ENCODE measurements at places on chromosomes 2 and 18.

DNA sequence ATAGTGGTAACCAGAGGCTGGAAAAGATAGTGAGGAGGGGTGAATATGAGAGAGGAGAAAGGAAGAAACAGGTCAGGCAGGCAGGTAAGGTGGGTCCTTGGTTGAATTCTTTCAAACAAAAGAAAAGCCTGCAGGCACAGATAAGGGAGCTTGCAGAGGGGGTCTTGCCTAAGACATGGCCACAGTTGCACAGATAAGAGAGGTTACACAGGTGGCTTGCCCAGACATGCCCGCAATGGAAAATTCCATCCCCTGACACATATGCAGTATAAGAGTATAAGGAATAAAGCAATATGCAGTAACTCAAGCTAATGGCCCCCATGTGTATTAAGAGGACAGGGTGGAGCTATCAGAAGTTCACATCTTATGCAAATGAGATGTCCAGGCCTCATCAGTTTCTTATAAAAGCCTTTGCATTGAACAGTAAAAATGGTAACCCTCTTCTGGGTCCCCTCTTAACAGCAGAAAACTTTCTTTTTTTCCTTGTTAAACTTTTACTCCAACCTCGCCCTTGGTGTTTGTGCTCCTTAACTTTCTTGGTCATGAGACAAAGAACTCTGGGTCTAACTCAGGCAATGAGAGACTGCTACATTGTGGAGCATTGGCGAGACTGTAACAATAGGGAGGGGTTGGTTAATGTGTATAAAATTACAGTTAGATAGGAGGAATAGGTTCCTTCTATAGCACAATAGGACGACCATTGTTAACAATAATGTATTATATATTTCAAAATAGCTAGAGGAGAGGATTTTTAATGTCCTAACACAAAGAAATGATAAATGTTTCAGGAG lies 764.6 kb downstream of the TSN start:
- no peak for DNase-seq

GRCh38 chr18:63192885-63193349 lies 126.7 kb downstream of the BCL2 start:
- no peak for DNase-seq

DNA sequence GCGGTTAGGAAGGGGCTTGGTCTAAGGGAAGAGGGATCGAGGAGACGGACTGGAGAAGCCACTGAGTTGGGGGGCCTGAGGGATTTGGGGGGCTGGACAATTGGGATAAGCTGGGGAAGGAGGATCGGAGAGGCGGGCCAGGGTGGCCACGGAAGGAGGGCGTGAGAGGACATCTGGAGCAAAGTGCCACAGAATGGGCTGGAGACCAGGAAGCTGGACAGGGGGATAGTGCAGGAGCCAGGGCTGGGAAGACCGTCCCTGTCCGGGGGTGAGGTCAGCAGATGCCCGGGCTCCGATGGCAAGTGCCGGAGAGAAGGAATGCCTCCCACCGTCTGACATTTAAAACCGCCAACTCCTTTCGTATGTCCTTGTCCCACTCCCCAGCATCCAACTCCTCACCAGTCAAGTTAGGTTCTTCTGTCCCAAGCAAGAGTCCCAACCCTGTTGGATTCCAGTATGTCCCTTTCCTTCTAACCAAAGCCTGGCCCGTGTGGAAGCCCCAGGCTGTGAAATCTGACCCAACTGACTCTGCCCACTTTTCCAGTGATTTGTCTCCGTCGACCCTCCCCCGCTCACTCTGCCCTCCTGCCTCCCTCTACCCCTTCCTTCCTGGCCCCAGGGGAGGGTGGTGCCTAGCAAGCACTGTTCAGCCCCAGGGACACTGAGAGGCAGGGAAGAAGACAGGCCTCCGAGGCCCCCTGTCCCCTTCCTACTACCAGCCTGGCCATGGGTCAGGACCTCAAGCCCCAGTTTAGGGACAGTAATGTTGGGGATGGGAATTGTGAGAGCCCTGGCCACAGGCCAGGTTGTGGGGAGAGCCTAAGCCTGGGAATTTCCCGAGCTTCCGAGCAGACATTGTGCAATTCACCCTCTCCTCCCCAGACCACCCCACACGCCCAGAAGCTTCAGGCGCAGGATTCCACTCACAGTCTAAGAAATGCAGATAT lies 31.5 kb upstream of the TMBIM1 start:
- no peak for DNase-seq

DNA sequence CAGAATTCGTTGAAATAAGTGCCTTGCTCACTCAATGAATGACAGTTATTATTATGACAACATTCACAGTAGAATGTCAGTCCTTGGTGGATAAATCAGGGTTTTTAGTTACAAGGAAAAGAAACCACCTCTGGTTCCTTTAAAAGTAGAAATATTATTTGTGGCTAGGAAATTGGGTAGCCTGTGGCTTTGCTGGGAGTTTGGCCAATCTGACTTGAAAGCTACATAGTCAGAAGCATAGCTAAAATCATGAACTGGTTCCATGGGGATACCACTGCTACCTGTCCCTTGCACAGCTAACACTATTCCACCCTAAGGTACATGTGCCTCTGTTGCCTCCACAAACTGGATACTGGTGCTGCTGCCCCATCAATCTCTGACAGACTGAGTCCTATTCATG lies 12.8 kb upstream of the SMCHD1 start:
- DNase-seq = no peak

DNA sequence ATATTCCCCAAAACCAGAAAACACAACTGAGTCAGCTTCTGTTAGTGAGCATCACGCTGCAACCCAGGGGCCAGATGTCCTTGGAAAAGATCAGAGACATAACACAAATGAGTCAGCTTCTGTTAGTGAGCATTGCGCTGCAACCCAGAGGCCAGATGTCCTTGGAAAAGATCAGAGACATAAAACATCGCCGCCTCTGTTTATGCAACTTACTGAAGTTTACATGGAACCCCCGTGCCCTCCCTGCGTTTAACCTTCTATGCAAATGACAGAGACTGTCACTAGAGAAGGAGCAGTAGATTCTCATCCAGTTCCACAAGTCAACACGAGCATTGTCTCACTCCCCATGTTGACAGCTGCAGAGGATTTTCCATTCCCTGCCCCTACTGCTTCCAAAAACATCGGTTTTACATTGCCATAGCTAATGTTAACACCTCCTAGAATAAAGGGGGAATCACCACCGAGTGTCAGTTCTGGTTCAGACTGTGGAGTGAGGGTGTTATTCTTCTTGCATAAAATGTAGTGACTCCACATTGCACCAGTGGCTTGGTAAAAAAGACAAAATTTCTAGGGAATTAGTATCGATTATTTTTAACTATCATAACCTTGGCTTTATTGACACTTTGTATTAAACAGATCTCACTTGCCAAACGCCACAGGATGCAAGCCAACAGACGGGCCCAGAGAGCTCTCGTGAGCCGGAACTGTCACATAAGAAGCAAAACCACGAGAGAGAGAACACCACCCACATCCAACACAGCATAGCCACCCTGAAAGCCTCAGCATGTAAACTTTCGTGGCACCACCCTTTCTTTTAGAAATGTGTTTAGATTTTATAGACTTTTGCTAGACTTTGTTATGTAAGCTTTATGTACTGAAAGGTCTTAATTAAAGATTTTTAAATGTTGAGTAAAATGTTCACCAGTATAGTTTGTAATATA lies 87.7 kb downstream of the SH3YL1 start:
- peak; percentile 26 for DNase-seq

GRCh38 chr18:70659036-70659925 lies 370.4 kb downstream of the SOCS6 start:
- DNase-seq = peak; percentile 9

Data from stimulated activated CD8-positive, alpha-beta memory T cell treated with anti-CD3 and anti-CD28 coated beads, Interleukin-15, amount 100 ng/mL, for 48 hours (primary cell).